A172 (cell line): ENCODE measurements at places on chromosomes 2 and 18.
A peak's percentile ranks its signal among the peaks of the same experiment; 100 is the strongest.

DNA sequence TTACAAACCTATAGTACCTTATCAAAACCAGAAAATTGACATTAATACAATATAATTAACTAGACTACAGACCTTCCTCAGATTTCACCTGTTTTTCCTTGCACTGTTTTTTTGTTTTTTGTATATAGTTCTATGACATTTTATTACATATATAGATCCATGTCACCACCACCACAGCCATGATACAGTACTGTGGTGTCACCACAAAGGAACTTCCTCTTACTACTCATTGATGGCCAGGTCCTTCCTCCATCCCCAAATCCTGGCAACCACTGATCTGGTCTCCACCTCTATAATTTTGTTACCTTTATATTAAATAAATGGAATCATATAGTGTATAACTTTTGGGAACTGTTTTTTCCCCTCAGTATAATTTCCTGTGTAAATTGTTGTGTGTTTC lies 19.4 kb upstream of the ATP6V1B1 start:
- no peak for DNase-seq

GRCh38 chr2:186772579-186772978 lies 76.4 kb downstream of the ZSWIM2 start:
- no peak for DNase-seq

DNA sequence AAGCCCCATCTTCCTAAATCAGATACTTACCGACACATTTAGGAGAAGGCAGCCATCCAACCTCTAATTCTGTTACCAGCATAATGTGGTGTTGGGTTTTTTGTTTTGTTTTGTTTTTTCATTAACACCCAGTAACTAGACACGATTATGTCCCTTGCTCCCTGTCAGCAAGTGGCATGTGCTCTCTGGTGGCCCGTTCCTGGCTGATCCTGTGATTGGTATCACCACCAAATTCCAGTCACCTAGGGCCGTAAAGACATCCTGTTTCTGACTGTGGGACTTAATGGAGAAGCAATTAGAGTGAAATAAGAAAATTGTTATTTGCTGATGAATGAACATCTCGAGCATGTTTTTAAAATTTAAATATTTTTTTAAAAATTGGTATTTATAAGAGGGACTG lies 5.9 kb upstream of the DLX1 start:
- no peak for DNase-seq

GRCh38 chr18:59743566-59743965 lies 46.3 kb upstream of the CCBE1 start:
- no peak for DNase-seq

DNA sequence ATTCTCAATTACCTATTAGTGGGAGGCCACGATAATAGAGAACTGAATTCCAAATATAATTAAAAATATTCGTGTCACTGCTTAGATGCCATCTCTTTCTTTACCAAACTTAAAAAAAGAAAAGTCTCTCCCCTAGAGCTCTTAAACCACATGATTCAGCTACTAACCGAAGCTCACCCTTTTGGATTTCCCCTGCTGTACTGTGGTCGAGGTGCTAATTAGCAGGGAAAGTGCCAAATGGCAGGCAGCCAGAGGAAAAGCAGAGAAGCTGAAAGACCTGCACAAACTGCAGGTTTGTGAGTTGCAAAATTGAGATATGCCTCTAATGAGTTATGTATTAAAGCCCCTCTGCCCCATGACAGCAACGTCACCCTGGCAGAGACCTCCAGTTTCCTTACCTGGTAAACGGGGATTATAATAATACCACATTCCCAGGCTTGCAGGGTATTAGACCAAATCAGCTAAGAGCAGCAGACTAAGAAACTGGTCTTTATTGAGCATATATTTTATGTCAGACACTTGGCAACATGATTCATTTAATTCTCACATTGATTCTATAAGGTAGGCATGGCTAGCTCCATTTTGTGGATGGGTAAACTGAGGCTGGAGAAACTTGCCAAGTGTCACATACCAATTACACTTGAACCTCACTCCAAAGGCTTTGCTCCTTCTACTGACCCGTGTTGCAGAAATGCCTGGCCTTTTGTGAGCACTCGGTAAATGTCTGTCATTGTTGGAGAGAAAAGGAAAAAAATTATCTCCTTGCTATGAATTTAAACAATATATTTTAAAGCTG lies 259.7 kb downstream of the LPIN1 start:
- peak; percentile 87 for DNase-seq

DNA sequence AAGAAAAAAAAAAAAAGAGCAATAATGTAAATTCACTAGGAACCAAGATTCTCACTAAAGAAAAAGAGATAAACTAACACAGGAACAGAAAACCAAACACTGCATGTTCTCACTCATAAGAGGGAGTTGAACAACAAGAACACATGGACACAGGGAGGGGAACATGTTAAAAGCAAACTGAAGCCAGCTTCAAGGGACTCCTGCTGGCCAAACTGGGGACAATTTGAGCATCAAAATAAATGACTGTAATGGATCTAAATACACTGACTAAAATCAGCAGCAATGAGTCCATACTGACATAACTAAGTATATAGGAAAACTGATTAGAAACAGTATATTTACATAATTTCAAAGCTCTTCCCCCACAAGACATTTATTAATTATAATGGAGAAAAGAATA lies 73.0 kb downstream of the FARSB start:
- DNase-seq = no peak

GRCh38 chr18:42578792-42579191 lies 536.7 kb downstream of the RIT2 start:
- peak; percentile 14 for DNase-seq
